Naive thymus-derived CD4-positive, alpha-beta T cell (primary cell): ENCODE measurements at places on chromosomes 7 and 10. TPM values are rescaled to one million over a fixed set of nuclear protein-coding genes. Genes with fewer than 3 reads are reported as not detected.

- H3K27ac ChIP-seq = no peak overlapping the region
- H3K4me1 ChIP-seq = no peaks in the 10 kb centered on the region
- H3K27me3 ChIP-seq = no peaks in the 10 kb centered on the region
- no peak for DNase-seq
- H3K36me3 ChIP-seq = no peaks in the 10 kb centered on the region
- no peak overlapping the region for H3K4me3 ChIP-seq
Observed at GRCh38 chr10:49633327-49634068, 19.7 kb downstream of the CHAT start.

DNA sequence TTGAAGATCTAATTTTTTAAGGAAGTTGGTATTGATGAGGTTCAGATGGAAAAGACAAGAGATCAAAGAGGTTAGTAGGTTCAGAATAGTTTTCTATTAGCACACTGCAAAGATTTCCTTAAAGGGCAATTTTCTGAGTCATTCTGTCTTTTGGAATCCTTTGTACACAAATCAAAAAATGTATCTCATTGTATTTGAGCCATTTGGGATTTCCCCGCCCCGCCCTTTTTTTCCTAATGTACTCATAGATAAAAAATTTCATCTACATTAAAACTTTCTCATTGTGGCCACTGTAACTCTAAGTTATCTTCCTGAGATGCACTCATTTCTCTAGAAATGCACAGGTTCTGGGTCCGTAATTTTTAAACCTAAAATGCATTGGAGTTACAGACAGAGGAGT lies 12.1 kb downstream of the GIMAP6 start:
- no peak for DNase-seq
- no peak overlapping the region for H3K4me3 ChIP-seq
- no peaks in the 10 kb centered on the region for H3K27me3 ChIP-seq
- H3K36me3 ChIP-seq = no peaks in the 10 kb centered on the region
- peaks cover 30% of the 10 kb centered on the region for H3K4me1 ChIP-seq

GRCh38 chr10:113305871-113306270 lies 247.0 kb upstream of the HABP2 start:
- no peaks in the 10 kb centered on the region for H3K4me1 ChIP-seq
- no peak overlapping the region for H3K27ac ChIP-seq
- no peaks in the 10 kb centered on the region for H3K36me3 ChIP-seq
- DNase-seq = no peak
- H3K27me3 ChIP-seq = no peaks in the 10 kb centered on the region

GRCh38 chr10:5685764-5686240 lies 1.2 kb downstream of the TASOR2 start:
- no peak for DNase-seq
- peak overlapping the region; percentile 76 for H3K4me3 ChIP-seq
- H3K27ac ChIP-seq = peak overlapping the region; percentile 96
- H3K4me1 ChIP-seq = peaks cover 27% of the 10 kb centered on the region
- H3K36me3 ChIP-seq = no peaks in the 10 kb centered on the region

GRCh38 chr10:64014281-64014680 lies 493.1 kb downstream of the REEP3 start:
- no peak for DNase-seq
- no peaks in the 10 kb centered on the region for H3K4me1 ChIP-seq
- no peak overlapping the region for H3K27ac ChIP-seq
- H3K36me3 ChIP-seq = no peaks in the 10 kb centered on the region

- H3K36me3 ChIP-seq = no peaks in the 10 kb centered on the region
- H3K27me3 ChIP-seq = no peaks in the 10 kb centered on the region
- no peak overlapping the region for H3K4me3 ChIP-seq
- H3K27ac ChIP-seq = no peak overlapping the region
- DNase-seq = no peak
Observed at GRCh38 chr7:74252893-74253292, 1.3 kb downstream of the RFC2 start.

- no peak overlapping the region for H3K27ac ChIP-seq
- H3K27me3 ChIP-seq = no peaks in the 10 kb centered on the region
- no peaks in the 10 kb centered on the region for H3K4me1 ChIP-seq
- H3K36me3 ChIP-seq = no peaks in the 10 kb centered on the region
Observed at GRCh38 chr7:45190406-45191165, 33.0 kb downstream of the RAMP3 start.

Gene TSPAN12
- not detected for total RNA-seq

Gene HOXA2
- not detected for total RNA-seq

DNA sequence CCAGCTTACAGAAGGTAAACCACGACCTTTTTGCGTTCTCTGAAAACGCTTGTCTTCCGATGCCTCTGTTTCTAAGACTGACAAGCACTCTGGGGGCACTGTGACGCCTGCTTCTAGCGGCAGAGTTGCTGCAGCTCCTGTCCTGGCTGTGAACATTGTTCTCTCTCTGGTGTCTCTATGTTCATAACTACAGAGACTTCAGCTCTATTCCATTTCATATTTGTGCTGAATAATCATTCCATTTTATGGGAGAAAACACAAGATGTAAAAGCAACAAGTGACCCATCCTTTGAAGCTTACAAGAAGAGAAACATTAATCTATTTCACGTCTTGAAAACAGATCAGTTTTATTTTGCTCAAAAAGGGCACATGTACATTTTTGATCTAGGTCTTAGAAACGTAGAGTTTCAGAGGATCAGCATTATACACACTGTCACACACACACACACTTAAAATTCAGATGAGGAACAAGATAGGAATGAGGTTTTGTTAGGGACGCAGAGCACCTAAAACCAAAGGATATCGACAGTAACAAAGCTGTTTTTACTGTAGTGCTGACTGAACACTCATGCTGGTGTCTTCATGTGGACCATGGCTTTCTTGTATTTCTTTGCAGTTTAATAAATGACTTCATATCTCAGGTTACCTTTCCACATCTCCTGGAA lies 3.0 kb downstream of the IKZF1 start:
- peaks cover 36% of the 10 kb centered on the region for H3K4me1 ChIP-seq
- no peaks in the 10 kb centered on the region for H3K27me3 ChIP-seq
- H3K4me3 ChIP-seq = peak overlapping the region; percentile 84

DNA sequence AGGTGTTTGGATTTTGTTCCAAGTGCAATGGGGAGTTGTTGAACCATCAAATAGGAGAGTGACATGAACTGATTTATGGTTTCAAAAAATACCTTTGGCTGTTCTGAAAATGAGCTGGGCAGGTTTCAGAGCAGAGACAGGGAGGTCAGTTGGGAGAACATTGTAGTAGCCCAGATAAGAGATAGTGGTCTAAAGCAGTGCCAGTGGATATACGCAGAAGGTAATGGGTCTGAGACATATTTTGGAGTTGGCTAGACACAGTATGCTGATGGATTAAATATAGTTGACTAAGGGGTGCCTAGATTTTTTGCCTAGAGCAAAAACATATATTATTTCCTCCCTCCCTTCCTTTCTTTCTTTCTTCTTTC lies 21.3 kb upstream of the CDK14 start:
- no peak overlapping the region for H3K27ac ChIP-seq
- H3K27me3 ChIP-seq = peaks cover 3% of the 10 kb centered on the region
- DNase-seq = no peak
- H3K4me1 ChIP-seq = no peaks in the 10 kb centered on the region
- no peak overlapping the region for H3K4me3 ChIP-seq

Gene OR2A5
- total RNA-seq = not detected in 2 replicates

Gene PTEN
- total RNA-seq = 93.5 TPM

- H3K27ac ChIP-seq = peak overlapping the region; percentile 64
- H3K27me3 ChIP-seq = no peaks in the 10 kb centered on the region
- H3K36me3 ChIP-seq = no peaks in the 10 kb centered on the region
Observed at GRCh38 chr10:74589851-74590250, 236.5 kb upstream of the KAT6B start.
